Stimulated activated CD4-positive, alpha-beta T cell treated with anti-CD3 and anti-CD28 coated beads, Interleukin-12 subunit alpha, Interleukin-12 subunit beta, amount 100 ng/mL, for 4 hours (primary cell): ENCODE measurements at places on chromosomes 12 and 14.

GRCh38 chr12:905261-906031 is 44.0 kb downstream of the RAD52 start:
- no peak for DNase-seq

DNA sequence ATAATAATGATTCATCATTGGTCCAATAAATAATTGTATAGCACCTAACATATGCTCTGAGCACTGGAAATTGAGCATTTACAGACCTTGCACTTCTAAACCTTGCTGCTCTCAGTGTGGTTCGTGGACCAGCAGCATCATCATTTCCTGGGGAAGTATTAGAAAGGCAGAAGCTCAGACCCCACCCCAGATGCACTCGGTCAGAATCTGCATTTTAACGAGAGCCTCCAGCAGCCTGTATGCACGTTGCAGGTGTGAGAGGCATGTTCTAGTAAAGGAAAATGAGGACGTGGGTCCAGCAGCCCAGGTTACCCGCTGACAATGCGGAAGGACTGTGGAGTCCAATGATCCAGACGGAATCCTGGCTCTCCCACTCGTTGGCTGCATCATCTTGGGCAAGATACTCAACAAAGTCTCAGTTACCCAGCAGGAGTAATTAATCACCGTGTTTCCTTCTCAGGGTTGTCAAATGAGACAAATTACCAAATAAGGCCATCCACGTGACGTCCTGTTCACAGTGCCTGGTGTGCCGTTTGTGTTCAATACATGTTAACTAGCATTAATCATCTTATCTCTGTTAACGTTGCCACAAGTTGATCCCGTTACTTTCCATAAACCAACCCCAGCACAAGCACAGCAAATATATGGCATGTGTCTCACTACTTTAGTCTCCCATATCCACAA is 49.2 kb upstream of the CCND2 start:
- DNase-seq = no peak

- DNase-seq = no peak
These were observed 45.3 kb upstream of the PLBD1 start for GRCh38 chr12:14612898-14613445.

DNA sequence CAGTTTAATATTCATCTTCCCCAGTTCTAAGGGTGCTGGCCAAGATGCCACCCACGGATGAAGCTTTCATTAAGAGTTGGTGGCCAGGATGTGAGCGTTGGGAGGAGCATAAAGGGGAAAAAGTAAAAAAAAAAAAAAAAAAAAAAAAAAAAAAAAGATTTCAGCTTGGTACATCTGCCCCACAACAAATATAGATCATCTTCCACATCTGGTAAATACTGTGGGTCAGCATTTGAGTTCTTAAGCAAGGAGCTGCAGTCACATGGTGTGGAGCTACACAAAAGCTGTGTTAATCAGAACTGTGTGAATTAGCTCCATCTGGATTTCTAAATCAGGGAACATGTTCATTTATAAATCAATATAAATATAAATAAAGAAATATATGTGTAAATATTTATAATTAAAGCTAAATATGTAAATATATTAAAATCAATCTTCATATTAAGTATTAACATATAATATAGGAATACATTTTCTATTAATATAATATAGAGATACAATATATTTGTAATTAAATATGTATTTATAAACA is 262.3 kb downstream of the NUAK1 start:
- no peak for DNase-seq

DNA sequence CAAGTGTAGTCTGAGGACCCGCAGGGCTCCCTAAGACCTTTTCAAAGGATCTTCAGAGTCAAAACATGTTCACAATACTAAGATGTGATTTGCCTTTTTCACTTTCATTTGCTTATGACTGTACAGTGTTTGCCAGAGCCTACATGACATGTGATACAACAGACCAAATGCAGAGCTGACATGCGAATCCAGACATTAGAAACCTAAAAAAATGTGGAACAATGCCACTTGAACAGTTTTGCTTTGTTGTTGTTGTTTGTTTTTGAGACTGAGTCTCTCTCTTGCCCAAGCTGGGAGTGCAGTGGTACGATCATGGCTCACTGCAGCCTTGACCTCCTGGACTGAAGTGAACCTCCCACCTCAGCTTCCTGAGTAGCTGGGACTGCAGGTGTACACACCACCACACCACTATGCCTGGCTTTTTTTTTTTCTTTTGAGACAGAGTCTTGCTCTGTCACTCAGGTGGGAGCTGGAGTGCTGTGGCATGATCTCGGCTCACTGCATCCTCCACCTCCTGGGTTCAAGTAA is 5.3 kb upstream of the RAB35 start:
- DNase-seq = no peak

- DNase-seq = no peak
These were observed 569 bp upstream of the ARHGEF40 start for GRCh38 chr14:21069388-21070082.

- no peak for DNase-seq
These were observed 28.7 kb downstream of the TSPAN9 start for GRCh38 chr12:3105690-3106479.

DNA sequence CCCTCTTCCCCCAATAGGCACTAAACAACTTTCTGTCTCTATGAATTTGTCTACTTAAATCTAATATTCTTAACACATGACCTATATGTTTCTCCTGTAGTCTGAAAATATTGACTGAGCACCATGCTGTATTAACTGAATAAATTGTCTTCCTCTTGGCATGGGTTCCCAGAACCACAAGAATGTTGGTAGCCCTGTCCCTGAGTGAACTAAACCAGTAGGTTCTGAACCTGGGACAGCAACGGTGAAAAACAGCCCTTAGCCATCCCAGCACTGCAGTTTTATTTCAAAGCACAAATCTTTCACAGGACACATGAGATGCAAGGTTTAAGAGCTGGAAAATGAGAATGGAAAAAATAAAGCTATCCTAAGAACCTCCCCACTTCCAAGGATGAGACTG is 20.4 kb upstream of the HSP90B1 start:
- DNase-seq = no peak

DNA sequence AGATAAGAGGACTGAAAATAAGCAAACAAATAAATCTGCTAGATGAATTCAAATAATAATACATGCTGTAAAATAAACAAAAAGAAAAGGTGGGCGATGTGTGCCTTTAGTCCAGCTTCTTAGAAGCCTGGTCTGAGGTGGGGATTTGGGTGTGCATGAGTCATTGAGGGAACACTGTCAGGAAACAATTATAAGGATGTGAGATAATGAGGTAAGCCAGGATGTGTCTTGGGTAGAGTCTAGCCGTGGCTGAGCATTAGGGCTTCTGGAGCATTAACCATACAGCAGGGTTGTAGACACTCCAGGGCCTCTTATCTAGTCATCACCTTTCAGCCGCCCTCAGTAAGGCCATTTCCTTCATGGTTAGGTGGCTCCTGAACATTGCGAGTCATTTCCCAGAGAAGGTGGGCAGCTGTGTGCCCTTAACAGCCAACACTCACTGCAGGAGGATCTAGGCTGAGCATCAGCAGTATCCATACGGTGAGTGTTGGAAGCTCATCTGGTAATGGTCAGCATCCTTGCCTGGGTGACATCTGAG is 405.6 kb downstream of the GLT1D1 start:
- no peak for DNase-seq

- DNase-seq = no peak
These were observed 99.4 kb upstream of the NTF3 start for GRCh38 chr12:5332551-5332950.

DNA sequence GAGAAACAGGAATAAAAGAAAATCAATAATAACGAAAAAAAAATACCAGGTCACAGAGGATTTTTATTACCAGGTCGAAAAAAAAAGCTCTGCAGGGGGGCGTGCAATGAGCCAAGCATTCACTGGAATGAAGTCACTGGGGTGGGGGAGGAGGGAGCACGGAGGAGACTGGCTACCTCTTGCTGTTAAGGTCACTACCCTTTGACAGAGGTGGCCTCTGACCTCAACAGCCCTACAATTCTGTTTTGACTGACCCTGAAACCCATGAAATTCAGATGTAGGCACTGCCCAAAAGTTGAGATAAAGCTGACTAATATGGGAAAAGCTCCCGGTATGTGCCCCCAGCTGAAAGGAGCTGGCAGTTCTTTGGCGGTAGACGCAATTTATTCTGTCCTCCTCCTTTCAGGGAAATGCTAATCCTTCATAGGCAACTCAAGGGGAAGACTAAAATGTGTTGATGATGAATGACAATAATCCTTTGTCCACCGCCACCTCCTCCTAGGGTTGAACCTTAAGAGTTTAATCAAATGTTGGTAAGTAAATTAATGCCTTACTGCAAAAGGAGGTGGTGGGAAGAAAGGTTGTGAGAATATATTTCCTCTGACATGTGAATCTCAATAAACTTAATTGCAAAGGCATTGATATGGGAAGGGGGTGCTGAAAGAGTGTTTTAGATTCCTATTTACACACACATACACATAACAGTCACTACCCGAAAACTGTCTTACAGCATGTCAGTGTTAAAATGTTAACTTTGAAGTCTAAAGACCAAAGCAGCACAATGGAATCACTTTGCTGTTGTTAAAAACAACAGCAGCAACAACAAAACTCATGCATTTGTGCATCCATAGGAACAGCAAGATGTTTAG is 6.3 kb upstream of the RIC8B start:
- no peak for DNase-seq

DNA sequence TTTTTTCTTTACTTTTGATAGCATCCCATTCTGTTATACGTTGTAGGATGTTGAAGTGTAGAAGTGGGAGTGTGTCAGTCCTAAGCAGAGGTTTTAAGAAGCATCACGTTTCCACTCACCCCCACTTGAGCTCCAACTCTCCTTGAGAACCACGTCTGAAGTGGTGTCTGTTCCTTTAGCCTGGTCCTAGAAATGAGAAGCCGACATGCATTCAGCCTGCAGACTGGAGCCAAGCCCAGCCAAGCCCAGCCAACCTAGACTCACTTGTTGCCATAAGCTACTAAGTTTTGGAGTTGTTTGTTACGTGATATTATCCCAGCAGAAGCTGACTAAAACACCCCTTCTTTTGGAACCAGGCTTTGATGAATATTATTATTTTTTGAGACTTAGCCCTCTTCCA is 4.4 kb upstream of the ELK3 start:
- DNase-seq = no peak

- DNase-seq = no peak
These were observed 1.5 kb upstream of the KRT6A start for GRCh38 chr12:52494518-52494917.

GRCh38 chr12:85781766-85782165 is 54.4 kb downstream of the RASSF9 start:
- no peak for DNase-seq

- DNase-seq = no peak
These were observed 95.7 kb downstream of the PPP2R5C start for GRCh38 chr14:101857226-101857625.

DNA sequence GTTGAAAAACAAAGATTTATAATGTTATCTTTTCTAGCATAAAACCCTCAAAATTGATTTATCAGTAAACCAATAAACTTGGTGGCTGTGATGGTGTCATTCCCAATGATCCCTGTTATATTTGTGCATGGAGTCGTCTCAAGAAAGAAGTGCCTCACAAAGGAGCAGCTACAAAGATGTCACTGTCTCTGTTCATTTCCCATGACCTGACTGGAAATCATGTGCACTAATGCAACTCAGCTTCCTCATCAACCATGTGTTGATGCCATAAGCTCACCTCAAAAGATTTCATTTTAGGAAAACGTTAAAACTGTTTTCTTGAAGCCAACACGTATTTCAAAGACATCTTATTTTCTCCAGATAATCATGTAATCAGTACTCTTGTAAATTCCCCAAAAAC is 28.8 kb downstream of the CLEC1A start:
- no peak for DNase-seq

DNA sequence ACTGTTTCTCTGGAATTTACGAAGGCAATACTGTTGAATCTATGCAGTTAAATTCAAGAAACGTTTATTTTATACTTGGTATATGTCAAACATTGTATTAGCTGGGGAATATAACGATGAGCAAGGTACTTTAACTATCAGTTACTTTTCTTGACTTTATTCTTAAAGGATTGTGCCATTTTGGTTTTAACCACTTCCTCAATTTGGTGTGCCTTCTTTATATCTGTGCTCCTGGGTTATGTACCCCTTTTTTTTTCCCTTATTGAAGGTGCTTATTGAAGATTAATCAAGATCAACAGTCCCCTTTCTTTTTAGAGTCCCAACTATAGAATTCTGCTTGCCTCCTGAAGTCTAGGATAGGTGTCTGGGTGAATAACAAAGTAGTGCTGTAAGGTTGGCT is 5.8 kb downstream of the RAB21 start:
- DNase-seq = no peak

GRCh38 chr14:99961826-99962518 is 103.2 kb upstream of the EVL start:
- DNase-seq = no peak

GRCh38 chr14:100256339-100256895 is 17.5 kb downstream of the YY1 start:
- no peak for DNase-seq

GRCh38 chr14:90137807-90138206 is 76.0 kb downstream of the KCNK13 start:
- DNase-seq = no peak

- no peak for DNase-seq
These were observed 104.7 kb downstream of the VEZT start for GRCh38 chr12:95322326-95322725.

DNA sequence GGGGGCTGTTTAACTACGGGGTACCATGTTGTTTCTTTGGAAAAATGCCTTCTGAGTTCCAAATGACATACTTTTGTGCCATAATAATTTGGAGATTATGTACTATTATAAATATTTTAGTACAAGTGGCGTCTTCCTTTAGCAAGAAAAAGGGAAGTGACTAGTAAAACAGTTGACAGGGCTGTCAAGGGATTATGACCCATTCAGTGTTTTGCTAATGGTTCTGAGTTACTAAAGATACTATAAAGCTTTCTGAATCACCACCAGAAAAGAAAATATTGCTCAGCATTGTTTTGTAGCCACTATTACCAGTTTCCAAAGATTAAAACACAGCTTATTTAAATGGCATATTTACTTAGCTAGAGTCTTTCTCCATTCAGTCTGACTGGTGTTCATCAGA is 334.9 kb downstream of the SNAPC1 start:
- no peak for DNase-seq

DNA sequence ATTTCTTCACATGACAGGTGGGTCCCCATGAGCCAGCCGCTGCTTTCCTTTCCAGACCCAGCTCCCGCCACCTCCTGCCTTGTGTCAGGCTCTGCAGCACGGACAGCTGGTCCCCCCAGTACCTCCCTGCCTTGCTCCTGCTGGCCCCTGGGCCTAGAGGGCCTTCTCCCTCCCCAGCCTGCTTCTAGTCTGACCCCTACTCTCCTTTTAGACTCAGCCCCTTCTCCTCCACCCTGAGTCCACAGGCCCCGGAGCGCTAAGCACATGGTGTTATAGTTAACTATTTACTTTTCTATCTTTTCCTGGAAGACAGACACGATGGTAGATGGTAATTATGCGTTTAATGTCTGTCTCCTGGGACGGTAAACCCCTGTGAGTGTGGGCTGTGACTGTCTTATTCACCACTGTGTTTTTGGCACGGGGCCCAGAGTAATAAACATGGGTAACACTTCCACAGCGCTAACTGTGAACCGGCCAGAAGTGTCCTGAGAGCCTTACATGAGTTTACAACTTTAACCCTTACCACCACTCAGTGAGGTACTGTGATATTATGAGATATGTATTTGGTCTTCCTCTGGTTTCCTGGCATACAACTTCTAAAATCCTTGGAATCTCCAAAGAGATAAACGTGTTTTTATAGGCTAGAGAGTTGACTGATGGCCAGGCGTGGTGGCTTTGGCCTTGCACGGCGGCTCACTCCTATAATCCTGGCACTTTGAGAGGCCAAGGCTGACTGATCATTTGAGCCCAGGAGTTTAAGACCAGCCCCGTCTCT is 41.2 kb downstream of the DGLUCY start:
- no peak for DNase-seq
